ENCODE measurements at places on chromosomes 1 and 21.

DNA sequence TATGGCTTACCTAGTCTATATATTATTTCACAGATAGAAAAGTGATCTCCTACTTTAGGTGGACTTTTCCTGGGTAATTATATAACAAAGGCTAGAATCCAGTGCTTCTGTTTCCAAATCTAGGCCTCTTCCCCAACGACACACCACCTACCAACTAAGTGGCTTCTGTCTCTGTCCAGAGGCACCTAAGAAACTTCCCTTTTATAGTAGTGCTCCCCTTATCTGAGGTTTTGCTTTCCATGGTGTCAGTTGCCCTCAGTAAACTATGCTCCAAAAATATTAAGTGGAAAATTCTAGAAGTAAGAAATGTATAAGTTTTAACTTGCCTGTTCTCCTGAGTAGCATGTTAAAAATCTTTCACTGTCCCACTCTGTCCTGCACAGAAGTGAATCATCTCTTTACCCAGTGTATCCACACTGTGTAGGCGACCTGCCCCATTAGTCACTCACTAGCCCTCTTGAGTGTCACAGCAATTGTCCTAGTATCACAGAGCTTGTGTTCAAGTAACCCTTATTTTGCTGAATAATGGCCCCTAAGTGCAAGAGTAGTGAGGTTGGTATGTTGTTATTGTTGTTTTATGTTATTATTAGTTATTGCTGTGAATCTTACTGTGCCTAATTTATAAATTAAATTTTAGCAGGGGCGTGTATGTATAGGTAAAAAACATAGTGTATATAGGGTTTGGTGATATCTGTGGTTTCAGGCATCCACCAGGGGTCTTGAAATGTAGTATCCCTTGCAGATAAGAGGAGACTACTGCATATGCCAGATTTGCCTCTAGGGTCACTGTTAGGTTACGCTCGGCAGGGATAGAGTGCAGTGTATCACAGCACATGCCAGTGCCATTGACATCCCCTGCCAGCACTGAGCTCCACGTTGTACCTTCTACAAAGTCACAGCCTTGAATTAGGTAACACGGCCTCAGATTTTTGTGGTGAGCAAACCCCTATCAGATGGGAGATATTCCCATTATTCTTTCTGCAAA, 14.7 kb upstream of the CD53 start:
- no peak for DNase-seq

- DNase-seq, result no peak
Observed at GRCh38 chr1:205068457-205069040, 15.7 kb downstream of the TMEM81 start.

DNA sequence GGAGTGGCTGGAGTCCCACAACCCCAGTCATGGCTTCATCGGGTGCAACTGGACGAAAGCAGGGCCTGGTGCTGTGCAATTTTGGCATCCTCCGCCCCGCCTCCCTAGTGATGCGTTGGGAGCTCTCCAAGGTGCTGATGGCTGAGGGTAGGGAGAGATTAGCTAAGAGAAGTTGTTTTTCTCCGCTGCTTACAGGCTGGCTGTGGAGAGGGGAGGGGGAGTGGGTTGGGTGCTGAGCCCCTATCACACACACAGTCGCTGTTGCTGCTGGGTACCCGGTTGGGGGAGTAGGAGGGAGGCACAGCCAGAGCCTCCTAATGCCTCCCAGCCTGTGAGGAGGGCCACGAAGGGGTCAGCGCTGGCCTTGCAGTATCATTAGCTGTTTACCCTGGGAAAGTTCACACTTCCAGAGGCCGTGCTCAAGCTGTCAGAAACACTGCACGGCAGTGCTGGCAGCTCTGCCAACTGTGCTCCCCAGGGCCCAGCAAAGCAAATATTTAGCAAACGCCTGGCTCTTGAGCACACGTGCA, 110.0 kb downstream of the GRIK3 start:
- DNase-seq, result no peak

DNA sequence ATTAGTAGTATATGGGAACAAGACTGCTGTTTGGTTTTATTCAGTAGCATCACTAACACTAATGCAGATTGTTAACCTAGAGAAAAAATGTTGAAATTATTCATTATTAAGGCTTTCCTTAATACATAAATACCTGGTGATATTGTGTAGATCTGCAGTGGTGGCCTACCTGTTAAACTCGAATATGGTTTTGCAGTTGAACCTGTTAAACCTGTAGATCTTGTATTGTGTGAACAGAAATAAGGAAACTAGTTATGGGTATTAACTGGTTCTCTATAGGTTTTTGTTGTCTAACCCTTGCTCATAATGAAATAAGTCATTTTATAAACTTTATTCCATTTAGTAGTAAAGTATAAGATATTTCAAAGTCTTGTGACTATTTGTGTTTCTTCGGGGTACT, 23.9 kb downstream of the PKN2 start:
- DNase-seq, result no peak

DNA sequence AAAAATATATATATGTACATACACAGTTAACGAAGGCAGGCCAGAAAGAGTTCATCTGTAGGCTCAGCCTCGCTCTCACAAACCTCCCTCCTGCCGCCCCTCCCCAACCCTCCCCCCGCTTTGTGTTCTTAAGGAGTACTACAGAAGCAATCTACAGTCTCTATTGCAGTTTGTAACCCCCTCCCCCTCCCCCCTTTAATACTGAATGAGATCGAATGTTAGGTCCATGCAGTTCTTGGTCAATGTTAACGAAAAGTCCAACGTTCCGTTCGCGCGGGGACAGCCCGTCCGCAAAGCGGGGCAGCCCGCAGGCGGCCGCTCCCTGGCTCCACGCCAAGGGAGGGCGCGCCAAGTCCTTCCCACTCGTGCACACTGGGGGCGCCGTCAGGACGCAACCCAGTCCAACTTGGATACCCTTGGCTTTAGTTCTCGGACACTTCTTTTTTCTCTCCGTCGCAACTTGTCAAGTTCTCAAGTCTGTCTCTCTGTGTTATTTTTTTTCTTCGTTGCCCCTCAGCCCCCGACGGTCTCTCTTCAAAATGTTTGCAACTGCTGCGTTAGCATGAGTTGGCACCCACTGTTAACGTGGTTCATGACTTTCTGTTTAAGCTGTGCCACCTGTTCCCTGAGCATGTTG, 2.2 kb downstream of the JUN start:
- no peak for DNase-seq

DNA sequence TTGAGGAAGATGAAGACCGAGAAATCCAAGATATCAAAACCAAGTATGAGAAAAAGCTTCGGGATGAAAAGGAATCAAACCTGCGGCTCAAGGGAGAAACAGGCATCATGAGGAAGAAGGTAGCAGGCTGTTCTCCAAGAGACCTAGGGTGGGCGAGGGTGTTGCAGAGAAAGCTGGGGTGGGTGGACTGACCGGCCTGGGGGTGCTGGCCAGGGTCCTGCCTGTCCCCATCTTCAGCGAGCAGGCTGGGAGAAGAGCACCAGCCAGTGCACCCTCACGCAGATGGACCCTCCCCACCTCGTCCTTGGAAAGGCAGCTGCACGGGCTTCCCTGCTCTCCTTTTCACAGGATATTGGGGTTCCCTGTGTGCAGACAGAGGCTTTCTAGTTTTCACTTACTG, 46.9 kb upstream of the TMEM125 start:
- DNase-seq, result no peak

- no peak for DNase-seq
Observed at GRCh38 chr1:176884911-176885310, 279.6 kb downstream of the ASTN1 start.

DNA sequence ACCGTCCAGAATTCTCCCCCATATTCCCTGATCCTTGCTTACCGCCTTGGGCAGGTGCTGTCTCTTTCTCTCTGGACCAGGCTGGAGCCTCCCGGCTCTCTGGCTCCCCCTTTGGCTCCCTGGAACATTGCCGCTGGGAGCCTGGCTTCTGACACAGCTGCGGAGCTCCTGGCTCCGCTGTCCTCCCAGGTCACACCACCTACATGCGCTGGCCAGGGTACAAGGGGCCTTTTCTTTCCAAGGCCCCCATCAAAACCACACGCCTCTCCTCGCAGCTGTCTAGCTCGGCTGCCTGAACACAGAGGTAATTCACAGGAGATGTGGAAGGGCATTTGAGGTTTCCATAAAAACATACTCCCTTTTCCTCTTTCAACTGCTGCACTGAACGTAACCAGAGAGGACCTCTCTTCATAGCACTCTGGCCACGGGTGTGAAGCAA, 7.5 kb upstream of the ZNF648 start:
- DNase-seq, result no peak

Data from kidney epithelial cell (primary cell).